Activated T-cell treated with anti-CD3 and anti-CD28 coated beads, Interleukin-2, amount 50 U/mL, for 24 hours (primary cell): ENCODE measurements at places on chromosomes 12 and 14.

DNA sequence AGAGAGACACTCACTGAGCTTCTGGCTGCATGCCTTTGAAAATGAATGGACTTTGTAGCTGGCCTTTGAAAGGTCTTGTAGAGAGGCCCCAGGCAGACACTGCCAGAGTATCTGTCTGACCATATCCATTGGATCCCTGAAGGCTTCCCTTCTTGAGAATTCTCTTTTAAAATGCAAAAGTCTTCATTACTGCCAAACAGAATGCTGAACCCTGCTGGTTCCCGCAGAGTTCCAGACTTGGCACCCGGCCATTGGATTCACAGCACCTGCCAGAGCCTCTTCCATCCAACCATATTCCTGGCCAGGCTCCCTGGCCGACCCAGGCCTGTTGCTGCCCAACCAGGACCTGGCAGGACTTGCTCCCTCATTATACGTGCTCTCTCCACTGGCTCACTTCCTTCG, 182.5 kb downstream of the GXYLT1 start:
- DNase-seq = no peak

DNA sequence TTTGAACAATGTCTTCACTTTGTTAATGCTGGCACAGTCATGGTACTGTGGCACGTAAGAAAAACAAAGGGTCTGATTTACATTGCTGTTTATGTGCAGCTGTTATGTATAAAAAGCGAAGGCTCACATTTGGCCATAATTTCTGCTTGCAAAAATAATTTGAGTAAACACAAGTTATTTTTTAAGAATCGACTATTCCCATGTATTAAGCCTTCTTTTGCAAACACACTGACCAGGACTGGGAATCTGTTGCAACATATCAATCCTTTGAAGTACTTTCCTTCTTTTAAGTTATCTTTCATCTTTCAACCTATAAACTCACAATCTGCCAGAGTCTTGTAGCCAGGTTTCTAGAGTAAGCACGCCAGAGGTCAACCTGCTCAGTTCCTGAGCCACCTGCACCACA, 145.4 kb upstream of the BMP4 start:
- no peak for DNase-seq

- DNase-seq = no peak
These were observed 148.8 kb upstream of the SFSWAP start for GRCh38 chr12:131561891-131562684.

DNA sequence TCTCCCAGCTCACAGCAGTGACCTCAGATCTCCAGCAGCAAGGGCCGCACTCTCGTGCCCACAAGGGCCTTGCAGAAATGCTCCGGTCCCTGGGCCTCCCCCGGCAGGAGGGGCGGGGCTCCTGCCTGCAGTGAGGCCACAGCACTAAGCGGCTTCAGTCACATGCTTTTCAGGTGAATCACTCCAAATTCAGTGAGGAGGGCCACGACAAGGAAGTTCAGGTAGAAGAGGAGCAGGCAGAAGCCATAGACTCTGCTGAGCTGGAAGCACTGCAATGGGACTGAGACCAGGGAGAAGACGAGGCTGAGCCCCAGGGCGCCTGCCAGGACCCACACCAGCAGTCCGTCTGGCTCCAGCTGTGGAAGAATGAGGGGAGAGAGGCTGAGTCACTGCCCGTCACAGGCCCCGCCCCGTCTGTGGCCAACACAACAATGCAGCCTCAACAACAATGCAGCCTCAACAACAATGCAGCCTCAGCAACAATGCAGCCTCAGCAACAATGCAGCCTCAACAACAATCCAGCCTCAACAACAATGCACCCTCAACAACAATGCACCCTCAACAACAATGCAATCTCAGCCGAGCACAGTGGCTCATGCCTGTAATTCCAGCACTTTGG, 35.2 kb downstream of the SLC8B1 start:
- no peak for DNase-seq

DNA sequence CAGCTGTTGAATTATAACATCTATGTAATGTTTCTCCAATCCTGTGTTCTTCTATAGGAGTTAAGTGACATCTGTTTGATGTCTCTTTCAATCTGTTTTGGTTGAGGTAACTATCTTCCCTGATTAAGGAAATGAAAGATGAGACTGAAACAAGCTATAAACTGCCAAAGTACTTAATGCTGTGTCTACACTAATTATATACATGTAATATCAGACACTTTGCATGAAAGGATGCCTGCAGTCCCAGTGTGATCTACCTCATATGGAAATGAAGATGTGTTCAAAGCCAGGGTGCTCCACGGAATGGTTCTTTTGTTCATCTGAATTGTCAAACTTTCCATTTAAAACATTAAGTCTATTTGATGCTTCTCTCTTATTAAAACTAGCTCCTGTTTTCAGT, 958.3 kb downstream of the GALC start:
- DNase-seq = no peak

GRCh38 chr14:74635847-74636246, 23.8 kb upstream of the LTBP2 start:
- DNase-seq = no peak

DNA sequence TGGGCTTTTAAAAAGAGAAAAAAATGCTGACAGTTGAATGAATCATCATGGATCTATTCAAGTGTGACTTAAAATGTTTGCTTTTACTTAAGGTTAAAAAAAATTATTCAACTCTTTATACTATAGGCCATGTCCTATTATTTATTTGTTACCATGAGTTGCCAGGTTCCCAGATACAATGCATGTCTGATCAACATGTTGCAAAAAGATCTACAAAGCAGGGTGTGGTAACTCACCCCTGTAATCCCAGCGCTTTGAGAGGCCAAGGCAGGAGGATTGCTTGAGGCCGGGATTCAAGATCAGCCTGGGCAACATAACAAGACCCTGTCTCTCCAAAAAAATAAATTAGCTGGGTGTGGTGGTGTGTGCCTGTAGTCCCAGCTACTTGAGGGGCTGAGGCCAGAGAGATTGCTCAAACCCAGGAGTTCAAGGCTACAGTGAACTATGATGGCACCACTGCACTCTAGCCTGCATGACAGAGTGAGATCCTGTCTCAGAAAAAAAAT, 460.8 kb downstream of the BCAT1 start:
- DNase-seq = no peak

DNA sequence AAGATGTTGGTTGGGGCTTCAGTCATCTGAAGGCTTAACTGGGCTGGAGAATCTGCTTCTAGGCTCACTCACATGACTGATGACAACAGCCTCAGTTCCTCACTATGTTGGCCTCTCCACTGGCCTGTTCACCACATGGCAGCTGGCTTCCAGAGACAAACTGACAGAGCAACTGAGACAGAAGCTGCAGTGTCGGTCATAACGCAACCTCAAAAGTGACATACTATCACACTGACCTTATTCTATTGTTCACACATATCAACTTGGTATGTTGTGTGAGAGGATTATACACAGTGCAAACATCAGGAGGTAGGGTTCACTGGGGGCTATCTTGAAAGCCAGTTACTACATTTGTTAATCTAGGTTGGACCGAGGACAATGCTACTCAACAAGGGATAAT, 92.9 kb downstream of the PAWR start:
- DNase-seq = no peak

GRCh38 chr12:78248321-78248720, 417.6 kb downstream of the NAV3 start:
- no peak for DNase-seq

DNA sequence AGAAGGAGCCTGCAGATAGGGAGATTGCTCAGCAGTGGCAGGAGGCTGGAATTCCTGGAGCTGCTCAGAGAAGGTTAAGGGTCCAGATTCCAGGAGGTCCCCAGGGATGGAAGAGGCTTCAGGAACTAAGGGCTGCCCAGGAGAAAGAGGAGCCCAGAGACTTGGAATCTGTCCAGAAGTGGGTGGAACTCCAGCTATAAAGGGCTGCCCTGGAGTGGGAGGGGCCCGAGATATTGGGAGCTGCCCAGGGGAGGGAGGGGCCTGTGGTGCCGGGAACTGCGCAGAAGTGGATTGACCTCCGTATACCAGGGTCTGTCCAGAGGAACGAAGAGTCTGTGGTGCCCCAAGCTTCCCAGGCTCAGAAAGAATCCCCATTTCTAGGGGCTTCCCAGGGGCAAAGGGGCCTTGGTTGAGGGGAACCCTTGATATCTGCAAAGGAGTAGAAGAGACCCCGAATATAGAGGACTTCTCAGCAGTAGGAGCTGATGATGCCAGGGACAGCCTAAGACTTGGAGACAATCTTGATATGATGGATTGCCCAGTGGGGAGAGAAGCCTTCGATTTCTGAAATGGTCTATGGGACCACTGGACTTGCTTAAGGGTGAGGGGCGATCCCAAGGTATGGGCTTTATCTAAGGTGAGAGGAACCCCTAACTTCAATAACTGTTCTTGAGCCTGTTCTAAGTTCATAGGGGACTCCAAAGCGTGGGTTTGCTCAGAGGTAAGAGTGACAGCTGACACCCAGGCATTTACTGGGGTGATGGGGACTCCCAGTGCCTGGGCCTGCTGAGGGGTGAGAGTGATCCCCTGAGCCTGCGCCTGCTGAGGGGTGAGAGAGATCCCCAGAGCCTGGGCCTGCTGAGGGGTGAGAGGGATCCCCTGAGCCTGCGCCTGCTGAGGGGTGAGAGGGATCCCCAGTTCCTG, 45.0 kb downstream of the FAM186A start:
- DNase-seq = no peak

- no peak for DNase-seq
These were observed 8.5 kb upstream of the PTPRB start for GRCh38 chr12:70645494-70646317.

- DNase-seq = no peak
These were observed 163.1 kb upstream of the EGLN3 start for GRCh38 chr14:34113991-34114390.

GRCh38 chr12:51973560-51973959, 22.1 kb downstream of the ACVR1B start:
- DNase-seq = no peak

GRCh38 chr12:51475543-51475942, 50.9 kb downstream of the SLC4A8 start:
- no peak for DNase-seq

- DNase-seq = no peak
These were observed 46.4 kb upstream of the FOS start for GRCh38 chr14:75232191-75232590.

GRCh38 chr12:45268672-45269411, 52.9 kb downstream of the ANO6 start:
- no peak for DNase-seq

DNA sequence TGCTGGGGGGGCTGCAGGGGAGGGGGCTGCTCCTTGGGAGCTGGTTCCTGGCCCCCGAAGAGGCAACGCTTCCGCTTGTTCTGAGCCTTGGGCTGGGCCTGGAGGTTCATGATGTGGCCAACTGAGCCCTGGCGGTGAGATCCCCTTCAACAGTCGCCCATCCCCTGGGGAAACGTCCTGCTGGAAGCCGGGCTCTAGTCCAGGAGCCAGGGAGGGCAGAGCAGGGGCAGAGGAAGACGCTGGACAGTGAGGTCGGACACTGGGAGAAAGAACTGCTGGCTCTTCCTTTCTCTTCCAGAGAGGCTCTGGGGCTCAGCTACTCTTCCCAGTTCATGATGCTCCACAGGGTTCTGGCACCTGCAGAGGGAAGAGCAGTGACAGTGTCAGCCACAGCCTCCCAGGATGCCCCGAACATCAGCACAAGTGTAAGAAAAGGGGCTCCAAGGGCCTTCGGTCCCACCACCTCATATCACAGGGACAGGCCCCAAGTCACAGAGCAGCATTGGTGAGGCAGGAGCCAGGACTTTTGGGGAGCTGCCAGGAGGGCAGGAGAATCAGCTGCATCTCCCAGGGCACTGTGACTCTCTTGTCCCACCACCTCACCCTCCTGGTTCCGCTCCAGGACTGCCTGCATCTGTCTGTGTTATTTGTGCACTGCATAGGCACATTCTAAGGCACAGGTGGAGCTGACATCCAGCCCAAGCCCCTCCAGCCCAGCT, 25.9 kb upstream of the PNMA1 start:
- no peak for DNase-seq

DNA sequence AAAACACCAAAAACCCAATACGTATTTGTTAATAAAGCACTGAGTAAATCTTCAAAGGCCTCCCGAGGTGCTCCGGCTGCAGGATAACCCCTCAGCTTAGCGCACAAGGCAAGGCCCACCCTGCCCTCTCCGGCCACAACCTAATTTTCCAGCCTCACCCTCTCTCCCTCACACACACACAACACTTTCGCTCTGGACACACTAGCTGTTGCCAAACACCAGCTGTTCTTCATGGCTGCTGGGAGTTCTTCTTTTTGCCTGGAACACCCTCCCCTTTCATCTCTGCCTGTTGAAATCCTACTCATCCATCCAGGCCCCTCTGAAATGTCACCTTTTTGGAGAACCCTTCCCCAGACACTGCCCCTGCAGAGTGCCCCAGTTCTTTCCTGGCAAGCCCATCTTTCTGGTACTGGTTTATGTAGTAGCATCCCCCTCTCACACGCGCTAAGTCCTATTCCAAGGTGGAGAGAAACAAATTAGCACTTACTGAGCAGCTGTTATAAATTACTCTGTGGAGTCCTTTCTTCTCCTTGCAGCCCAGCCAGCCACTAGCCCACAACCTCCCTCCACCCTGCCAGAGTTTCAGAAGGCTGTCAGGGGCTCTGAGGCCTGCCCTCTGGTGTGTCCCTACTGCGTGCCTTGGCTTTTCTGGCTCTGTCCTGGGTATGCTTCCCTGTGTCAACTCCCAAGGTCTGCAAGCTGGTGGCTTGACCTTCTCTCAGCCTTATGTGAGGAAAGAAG, 805 bp upstream of the CRACR2A start:
- peak; percentile 50 for DNase-seq

- no peak for DNase-seq
These were observed 134.5 kb upstream of the NAV3 start for GRCh38 chr12:77696183-77696582.

DNA sequence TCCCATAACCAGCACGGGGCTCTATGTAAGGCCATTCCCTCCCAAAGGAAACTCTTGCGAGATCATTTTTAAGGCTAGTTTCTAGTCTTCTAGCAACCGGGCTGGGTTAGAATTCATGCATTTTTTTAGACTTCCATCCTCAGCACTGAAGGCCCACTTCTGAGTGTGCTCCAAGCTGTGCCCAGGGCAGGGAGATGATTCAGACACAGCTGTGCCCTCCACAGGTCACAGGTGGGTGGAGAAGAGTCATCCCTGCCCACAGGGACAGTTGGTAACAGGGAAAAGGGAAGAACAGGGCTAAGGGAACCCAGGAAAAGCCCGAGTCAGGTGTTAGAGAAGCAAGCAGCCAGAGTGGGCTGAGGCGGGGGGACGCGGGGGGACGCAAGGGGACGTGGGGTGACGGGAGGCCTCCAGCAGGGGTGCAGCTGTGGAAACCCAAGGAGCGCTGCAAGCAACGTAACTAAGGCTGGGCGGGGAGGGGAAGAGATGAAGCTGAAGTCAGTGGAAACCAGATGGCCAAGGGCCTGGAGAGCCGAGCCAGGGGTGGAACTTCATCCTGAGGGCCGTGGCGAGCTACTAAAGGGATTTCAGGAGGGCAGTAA, 27.2 kb upstream of the PPP2R5C start:
- DNase-seq = no peak

DNA sequence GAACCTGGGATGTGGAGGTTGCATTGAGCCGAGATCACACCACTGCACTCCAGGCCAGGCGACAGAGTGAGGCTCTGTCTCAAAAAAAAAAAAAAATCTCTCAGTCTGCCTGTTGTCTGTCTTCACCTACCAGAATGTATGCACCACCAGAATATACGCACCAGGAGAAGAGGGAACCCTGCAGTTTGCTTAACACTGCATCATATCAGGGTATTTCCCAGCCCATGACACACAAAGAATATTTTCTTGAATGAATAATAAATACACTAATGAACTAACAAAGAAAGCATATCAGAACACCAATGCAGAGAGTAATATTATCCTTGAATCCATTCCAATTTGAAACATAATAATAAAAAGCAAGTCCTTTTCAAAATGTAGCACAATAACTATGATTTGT, 44.2 kb upstream of the FOXN3 start:
- no peak for DNase-seq
